ENCODE measurements at places on chromosomes 16 and 17. TPM values are rescaled to one million over a fixed set of nuclear protein-coding genes. Genes with fewer than 3 reads are reported as not detected.

Gene KCTD13
- total RNA-seq: 52.8 TPM

DNA sequence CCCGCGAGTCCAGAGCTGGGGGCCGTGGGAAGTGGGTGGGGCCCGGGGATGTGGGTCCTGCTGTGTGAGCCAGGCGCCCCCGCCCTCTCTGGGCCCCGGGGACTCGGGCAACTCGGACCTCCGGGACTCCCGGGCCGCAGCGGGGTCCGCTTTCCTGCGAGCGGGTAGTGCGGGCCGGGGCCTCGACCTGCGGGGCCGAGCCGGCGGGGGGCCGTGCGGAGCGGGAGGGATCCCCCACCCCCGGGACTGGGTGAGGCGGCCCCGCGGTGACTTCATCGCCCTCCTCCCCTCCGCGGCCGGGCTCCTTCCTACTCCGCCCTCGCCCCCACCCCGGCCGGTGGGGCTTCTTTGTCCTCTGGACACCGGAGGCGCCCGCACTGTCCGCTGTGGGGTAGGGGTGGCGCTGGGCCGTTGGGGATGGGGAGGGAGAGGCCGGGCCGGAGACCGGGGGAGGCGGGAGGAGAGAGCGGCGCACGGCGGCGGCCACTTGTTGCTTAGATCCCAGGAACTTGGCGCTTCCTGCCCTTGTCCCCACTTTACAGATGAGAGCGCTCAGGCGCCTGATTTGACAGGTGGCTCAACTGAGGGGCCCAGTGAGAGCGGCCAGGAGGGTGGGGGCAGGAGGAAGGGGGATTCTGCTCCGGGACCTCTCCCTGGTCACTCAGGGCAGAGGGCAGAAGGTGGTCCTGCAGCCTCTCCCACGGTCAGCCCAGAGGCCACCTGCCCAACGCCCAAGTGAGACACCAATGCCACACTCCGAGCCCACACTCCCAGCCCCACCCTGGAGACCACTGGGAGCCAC is 874 bp downstream of the CMTM3 start:
- peak; percentile 58 for DNase-seq

DNA sequence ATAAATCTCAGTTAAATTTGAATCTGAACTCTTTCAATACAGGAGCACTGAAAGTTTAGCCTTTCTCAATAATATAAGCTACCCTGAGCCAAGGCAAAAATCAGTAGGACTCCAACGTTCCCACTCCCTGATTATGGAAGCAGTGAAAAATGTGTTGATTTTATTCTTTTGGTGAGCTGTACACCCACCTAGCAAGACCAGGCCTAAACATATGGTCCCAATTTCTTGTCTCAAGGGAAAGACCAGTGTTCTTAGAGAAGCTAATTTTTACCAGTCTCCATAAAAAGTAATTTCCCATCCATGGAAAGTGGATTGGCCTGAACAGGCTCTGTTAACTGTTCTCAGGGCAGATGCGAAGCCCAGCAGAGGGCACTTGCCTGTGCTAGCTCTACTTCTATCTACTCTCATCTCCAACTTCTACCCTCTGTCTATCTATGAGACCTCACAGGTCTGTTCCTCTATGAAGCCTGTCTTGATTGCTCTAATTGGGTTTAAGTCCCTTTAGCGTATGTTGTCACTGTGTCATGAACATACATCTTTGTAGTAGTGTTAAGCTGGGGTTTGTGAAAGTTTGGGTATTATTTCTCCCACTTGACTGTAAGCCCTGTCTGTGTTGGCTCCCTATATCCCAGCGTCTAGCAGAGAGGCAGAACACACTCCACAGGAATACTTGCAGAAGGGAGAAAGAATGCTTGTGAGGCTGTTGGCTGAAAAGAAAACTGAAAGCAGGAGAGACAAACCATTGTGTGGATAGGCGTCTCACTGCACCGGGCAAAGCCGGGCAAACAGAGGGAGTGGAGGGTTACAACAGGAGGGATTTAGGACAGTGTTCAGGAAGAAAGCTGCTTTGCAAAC is 167.1 kb upstream of the MAF start:
- DNase-seq: peak; percentile 11

Gene NKD1
- 0.20 TPM for total RNA-seq

DNA sequence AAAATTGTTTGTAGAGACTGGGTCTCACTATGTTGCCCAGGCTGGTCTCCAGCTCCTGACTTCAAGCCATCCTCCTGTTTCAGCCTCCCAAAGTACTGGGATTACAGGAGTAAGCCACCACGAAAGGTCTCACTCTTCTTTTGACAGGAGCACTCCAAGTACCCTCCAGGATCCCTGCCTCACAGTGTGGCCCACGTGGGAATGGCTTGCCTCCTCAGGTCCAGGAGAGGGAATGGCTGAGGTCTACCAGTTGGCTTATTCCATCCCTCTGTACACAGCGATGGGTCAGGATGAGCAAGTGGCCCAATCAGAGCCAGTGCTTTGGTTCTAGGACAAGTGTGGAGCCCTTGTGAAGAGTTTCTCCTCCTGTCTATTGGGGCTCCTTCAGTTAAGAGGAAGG is 73.7 kb upstream of the ZNF423 start:
- no peak for DNase-seq

DNA sequence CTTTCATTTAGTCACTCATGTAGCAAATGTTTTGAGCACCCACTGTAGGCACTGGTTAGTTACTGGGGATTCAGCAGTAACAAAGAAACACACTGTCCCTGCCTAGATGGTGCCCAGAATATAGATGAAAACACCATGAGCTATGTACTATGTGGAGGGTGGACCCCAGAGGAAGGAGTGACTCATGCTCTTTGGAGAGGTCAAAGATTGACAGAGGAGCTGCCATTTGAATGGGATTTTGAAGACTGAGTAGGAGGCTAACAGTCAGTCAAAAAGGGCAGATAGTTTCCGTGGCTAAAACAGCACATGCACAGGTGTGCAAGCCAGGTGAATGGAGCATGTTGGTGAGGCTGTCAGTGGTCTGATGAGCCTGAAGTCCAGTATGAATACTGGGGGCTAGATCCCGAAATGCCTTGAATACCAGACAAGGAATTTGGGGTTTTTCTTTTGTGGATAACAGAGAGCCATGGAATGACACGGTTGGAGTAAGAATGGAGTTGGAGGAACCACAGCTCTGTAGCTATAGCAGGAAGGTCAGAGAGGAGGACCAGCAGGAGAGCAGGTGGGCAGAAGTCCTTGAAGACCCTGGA is 6.1 kb downstream of the IL21R start:
- DNase-seq: no peak

DNA sequence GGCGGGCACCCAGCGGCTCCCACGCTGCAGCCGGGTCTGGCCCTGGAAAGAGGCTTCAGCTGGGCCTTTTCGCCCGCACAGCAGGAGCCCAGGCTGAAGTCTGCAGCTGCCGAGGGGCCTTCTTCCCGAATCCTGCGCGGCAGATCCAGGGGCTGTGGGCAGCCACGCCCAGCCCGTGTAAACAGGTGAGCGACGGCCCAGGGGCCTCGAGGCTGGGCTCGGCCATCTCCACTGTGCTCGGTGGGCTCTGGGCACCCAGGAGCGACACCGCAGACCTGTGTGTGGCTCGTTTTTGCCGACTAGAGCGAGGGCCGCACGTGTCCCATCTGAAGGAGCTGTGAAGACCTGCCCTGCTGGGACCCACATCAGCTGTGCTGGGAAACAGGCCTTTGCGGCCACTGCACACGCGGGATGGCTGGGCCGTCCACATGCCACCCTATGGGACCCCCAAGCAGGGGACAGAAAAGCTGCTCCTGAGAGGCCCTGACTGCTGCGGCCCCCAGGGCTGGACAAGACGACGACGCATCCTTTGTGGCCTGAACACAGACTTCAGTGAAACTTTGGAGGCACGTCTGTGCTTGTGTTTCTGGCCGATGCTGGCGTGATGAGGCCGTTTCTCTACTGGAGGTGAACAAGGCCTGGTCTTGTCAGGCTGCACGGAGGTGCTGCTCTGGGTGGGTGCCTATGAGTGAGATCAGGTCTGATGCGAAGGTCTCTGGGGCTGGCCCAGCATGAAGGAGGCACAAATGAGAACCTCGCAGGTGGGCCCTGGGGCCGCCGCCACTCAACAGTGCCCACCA is 5.2 kb upstream of the APRT start:
- no peak for DNase-seq

- no peak for DNase-seq
Observed at GRCh38 chr16:89512453-89512852, 4.2 kb downstream of the SPG7 start.

DNA sequence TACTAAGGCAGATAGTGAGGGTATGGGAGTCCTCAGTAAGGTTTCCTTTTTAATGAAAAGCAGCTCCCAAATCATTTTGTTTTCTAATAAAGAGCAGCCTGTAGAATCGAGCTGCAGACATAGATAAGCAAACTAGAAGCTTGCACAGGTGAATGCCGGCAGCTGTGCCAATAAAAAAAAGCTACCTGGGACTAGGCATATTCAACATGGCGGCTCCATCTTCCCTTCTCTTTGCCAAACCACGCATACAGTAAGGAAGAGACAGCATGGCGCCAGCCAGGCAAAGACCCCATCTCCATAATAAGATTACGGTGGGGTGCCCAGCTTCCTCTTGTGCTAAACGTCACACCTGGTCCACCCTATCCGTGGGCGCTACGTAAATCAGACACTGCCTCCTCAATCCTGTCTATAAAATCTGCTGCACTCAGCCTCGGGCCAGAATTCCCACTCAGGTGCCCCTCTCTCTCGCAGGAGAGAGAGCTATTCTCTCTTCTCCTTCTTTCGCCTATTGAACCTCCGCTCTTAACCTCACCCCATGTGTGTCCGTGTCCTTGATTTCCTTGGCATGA is 92.7 kb upstream of the FA2H start:
- DNase-seq: no peak

Gene CHST5
- total RNA-seq: 0.42 TPM

- peak; percentile 78 for DNase-seq
Observed at GRCh38 chr17:61412143-61412859, 12.7 kb downstream of the TBX2 start.

- no peak for DNase-seq
Observed at GRCh38 chr16:49011901-49012300, 269.7 kb downstream of the CBLN1 start.

DNA sequence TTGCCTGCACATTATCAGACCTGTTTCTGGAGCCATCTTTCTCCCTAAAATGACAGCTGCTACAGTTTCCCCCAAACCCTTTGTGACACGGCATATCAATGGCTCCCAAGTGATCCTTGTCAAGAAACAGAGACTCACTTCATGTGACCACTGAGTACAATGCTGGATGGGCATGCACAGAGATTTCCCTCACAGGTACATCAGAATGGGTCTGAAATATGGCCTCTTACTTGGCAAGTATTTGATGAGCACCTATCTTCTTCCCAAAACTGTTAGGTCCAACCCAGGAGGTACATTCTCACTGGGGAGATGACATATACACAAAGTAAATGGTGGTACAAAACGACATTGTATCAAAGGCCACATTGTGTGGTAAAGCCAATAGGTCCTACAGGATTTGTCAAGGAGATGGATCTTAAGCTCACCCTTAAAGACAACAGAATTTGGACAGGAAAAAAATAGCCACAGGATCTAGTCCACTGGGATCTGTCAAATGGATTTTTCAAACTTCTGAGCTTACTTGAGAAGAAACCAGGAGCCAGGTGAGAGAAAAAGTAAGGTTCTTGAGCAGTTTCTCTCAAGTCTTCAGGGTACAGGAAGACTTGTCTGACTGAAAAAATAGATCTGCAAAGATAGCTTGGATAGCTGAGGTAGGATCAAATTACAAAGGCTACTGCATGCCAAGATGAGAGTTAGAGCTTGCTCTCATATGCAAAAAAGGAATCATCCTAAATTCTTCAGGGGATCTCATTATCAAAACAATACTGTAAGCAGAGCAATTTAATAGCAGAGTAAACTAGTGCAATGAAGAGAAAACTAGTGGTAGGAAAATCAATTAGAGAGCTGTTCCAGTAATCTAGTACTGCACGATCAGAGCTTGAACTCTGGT is 28.8 kb downstream of the RNF43 start:
- DNase-seq: no peak

DNA sequence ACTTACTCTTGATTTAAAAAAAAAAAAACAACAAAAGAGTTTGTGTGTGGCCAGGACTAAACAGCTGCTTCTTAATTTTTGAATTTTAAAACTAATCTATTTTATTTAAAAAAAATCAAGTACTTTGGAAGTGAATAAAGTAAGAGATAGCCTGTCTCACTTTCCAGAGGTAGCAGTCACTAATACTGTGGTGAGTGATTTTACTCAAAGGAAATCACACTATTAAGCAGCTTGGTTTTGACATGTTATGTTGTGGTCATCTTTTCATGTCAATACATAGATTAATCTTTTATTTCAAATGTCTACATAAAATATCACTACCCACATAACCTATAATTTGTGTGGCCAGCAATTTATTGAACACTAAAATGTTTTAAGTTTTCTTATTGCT is 102.2 kb upstream of the HLF start:
- no peak for DNase-seq

GRCh38 chr17:52827526-52827925 is 669.0 kb upstream of the CA10 start:
- no peak for DNase-seq

DNA sequence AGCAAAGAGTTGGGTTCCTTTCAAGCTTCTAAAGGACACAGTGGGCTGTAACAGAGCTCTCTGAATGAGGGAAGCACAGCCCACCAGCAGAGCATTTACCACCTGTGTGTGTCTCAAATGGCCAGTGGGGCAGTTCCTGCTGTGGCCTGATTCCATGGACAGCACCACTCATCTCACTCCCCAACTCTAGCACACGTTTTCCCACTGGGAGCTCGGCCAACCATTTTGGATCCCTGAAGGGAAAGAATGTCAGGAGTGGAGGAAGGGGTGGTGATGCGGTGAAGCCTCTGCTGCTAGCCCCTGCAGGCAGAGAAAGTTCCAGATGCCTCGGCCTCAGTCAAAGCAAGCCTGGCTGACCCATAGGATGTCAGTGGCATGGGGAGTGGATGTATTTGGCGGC is 86.6 kb downstream of the PLXDC1 start:
- DNase-seq: no peak

Gene COPZ2
- 1.2 TPM for total RNA-seq

DNA sequence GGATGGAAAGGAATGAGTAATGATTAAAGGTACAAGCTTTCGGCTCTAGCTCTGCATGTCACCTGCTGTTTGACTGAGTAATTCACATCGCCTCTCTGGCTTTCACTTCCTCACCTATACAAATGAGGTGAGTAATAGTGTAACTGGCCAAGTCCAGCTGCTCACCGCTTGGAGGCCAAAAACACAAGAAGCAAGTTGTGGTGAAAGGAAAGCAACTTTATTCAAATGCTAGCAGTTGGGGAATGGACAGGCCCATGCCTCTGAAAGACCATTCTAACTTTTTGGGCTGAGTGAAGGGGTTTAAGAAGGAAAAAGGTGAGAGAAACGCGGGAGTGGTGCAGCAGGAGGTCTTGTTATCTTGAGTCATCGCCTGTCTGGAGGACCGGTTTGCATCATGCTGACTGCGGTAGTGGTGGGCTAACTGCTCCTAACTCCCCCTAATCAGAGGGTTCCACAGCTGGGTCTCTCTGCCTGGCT is 45.7 kb upstream of the CSNK2A2 start:
- DNase-seq: peak; percentile 48

GRCh38 chr16:84312783-84313382 is 18.2 kb downstream of the WFDC1 start:
- DNase-seq: peak; percentile 73

- DNase-seq: no peak
Observed at GRCh38 chr16:3681206-3681605, 26.7 kb downstream of the DNASE1 start.

Measured in Calu3 (cell line).